Spinal cord (tissue), 10 donors: ENCODE measurements at places on chromosomes 4 and X. TPM values are rescaled to one million over a fixed set of nuclear protein-coding genes. Genes with fewer than 3 reads are reported as not detected.

Gene RP2
- 12.5 TPM for total RNA-seq

- DNase-seq = peak; percentile 80
Measured at GRCh38 chr4:152999346-153000075, 63.4 kb downstream of the FHDC1 start.

- no peak for DNase-seq
Measured at GRCh38 chrX:38099688-38100087, 93.3 kb downstream of the SYTL5 start.

DNA sequence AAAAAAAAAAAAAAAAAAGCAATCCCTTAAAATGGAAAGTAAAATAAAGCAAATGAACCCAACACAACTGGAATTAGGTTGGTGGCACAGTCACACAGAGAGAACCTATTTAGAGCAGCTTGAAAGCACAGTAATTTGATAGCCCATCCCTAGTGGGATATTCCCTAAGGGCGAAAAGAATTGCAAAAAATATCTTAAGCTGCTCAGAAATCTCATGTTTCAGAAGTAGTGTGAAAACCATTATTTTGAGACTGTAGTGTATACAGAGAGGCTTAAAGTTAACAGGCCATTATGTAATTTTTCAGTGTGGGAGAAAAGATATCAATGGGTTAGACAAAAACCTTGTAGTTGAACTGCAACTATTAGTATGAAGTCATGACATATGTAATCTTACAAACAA, 40.0 kb upstream of the DHX15 start:
- DNase-seq = no peak

DNA sequence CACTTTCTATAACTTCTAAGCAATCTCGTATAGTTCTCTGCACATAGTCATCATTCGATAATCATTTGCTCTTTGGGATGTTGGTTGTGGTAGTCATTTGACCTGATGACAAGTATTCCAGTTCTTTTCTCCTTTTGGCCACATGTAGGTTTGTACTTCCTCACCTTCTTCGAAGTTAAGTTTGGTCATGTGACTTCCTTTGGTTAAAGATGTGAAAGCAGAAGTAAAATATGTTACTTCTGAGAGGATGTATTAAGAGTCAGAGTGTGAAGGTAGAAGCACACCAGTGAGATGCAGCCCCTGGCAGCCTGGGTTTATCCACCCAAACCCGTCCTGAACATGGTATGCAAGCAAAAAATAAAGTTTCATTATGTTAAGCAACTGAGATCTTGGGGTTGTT, 48.9 kb upstream of the ZNF518B start:
- DNase-seq = no peak

DNA sequence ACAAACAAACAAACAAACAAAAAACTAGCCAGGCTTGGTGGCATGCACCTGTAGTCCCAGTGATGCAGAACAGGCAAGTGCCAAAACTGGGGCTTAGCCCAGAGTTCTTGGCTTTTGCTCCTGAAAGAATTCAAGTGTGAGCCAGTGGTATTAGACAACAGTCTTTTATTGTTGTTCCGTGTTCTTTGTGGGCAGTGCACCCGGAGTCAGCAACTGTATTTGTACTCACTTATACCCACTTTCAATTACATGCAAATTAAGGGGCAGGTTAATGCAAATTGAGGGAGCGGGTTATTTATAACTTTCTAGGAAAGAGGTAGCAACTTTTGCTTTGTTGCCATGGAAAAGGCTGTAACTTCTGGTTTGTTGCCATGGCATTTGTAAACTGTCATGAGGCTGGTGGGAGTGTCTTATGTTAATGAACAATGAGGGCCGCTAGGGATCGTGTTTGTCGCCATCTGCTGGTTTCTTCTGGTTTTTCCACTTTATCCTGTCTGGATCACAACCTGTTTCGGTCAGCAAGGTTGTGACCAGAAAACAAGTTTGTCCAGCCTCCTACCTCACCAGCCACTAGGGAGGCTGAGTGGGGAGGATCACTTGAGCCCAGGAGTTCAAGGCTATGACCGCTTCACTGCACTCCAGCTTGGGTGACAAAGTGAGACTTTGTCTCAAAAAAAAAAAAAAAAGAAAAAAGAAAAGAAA, 88.8 kb upstream of the ESX1 start:
- DNase-seq = no peak

Gene NAP1L3
- 160 TPM for total RNA-seq
